CD4-positive, alpha-beta T cell treated with Interferon alpha-2 for 1 hour (primary cell): ENCODE measurements at places on chromosomes 5 and 9.

DNA sequence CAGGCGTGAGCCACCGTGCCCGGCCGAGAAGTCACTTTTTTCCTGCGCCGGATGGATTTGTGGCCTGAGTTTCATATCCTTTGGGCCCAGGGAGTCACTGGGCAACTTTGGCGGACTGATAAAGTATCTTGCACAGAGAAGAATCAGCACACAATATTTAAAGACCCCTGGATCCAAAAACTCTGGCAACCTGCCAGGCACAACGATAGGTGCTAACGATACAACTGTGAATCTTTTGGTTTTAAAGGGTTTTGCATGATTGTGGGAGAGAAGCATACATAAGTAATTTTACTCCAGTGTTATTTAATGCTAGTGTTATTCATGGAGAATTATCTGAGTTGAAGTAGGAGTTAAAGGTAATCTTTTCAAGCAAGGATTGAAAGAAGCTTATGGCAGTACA lies 85.3 kb downstream of the TAF11L14 start:
- DNase-seq: no peak

GRCh38 chr9:115759426-115759825 lies 394.2 kb upstream of the PAPPA start:
- DNase-seq: no peak

- DNase-seq: no peak
These were observed 25.1 kb downstream of the TRIO start for GRCh38 chr5:14168144-14168792.

GRCh38 chr5:68848091-68848490 lies 245.7 kb upstream of the SLC30A5 start:
- no peak for DNase-seq

GRCh38 chr5:52702877-52703276 lies 84.8 kb upstream of the ITGA1 start:
- no peak for DNase-seq

- DNase-seq: no peak
These were observed 662.0 kb downstream of the PTPRD start for GRCh38 chr9:9950813-9951212.

DNA sequence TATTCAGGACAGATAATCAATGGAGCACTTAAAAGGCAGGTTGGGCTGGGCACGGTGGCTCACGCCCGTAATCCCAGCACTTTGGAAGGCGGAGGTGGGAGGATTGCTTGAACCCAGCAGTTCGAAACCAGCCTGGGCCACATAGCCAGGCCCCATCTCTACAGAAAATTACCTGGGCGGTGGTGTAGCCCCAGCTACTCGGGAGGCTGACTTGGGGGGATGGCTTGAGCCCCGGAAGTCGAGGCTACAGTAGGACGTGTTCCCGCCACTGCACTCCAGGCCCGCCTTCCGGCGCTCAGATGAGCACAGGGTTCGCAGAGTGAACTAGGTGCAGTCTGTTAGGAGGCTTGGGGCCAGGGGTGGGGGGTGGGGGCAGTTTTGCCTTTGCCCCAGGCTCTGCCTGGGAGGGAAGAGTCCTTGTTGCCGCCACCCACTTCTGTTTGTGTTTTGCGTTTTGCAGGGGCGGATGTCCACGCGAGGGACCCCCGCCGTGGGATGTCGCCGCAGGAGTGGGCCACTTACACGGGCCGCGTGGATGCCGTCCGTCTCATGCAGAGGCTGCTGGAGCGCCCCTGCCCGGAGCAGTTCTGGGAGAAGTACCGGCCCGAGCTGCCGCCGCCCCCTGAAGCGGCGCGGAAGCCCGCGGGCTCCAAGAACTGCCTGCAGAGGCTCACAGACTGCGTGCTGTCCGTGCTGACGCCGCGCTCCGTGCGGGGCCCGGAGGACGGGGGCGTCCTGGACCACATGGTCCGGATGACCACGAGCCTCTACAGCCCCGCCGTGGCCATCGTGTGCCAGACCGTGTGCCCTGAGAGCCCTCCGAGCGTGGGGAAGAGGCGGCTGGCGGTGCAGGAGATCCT lies 85.2 kb downstream of the ANKRD33B start:
- no peak for DNase-seq

DNA sequence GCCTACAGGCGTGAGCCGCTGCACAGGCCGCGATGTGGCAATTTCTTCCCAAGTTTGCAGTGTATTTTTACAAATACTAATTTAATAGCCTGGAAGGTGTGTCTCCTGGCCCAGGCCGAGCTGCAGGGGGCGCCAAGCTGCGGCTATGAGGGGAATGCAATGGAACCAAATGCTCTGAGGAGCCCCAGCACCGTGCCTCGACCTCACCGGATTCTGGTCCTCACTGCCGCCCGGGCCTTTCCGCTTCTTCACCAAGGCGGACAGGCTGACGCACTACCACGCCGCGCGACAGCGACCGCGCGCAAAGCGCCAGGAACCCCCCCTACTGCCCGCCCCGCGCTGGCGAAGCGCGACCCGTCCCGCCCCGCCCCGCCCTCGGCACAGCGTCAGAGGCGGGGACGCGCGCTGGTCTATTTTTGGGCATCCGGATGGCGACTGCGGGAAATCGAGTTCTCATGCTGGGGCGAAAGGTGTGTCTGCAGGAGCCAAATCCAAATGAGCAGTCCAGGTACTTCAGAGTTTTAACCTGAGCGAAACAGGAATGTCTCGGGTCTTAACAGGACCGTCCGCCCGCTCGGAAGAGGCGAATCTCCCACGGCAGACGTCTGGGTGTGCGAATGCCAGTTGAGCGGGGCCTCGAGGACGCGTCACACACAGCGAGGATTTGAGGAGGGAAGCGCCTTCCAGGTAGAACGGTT lies 31.7 kb upstream of the PRXL2C start:
- peak; percentile 84 for DNase-seq

- no peak for DNase-seq
These were observed 1.3 kb downstream of the IL31RA start for GRCh38 chr5:55852503-55852902.

- no peak for DNase-seq
These were observed 20.1 kb upstream of the PFDN1 start for GRCh38 chr5:140322751-140323731.

GRCh38 chr5:132668706-132669454 lies 4.9 kb upstream of the IL4 start:
- DNase-seq: no peak

DNA sequence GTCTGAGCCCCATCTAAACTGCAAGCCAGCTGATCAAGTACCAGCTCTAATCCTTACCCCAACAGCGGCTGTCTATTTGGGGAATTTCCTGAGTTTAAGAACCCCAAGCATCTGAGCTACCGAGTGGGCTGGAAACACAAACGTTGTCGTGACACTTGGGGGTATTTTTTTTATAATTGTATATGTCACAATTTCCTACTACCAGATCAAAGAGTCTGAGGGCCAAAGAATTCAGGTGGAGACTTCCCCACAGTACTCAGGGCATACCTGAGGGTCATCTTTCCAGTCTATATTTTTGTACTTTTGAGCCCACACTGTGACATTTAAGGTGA lies 42.8 kb downstream of the PTTG1 start:
- no peak for DNase-seq

DNA sequence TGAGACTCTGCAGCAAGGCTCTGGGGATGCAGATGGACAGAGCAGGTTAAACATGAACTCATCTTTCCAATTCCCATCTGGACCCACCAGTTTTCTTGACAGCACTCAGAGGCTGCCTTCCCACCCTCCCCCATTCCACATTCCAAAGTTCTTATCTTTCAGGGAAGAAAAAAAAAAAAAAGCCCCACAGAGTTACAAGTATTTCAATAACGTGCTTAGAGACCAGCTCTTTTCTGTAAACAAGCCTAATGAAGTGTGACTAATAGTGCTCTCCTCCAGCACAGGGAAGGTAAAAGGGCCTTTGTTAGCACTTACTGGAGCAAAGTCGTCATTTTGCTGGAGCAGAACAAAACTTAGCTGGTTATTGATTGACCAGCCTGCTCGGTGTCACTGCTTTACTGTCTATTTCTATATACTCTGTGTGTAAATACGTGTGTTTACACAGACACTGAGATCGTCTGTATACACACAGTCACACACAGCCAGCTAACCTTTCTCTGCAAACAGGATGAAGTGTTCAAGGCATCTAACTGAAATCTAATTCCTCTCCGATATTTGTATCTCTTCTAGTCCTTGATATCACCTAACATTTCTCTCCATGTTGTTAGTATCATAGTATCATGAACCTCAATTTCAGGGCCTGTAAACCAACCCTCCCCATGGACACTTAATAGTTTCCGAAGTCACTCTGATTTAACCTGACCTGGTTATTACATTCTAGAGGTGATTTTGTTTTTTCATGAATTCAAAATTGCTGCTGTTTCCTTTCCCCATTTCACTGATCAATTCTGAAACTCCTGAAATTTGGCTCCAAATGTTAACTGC lies 84.9 kb downstream of the ZNF608 start:
- DNase-seq: no peak

- no peak for DNase-seq
These were observed 93.4 kb downstream of the KCNIP1 start for GRCh38 chr5:170597109-170597751.

DNA sequence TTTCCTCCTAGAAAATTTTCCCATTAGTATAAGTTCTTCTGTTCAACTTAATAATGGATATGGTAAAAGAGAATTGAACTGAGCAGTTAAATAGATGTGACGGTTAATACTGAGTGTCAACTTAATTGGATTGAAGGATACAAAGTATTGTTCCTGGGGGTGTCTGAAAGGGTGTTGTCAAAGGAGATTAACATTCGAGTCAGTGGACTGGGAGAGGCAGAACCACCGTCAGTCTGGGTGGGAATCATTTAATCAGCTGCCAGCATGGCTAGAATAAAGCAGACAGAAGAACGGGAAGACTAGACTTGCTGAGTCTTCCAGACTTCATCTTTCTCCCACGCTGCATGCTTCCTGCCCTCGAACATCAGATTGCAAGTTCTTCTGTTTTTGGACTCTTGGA lies 689.6 kb upstream of the CDH10 start:
- DNase-seq: no peak
